ENCODE measurements at places on chromosomes 16 and 17.

DNA sequence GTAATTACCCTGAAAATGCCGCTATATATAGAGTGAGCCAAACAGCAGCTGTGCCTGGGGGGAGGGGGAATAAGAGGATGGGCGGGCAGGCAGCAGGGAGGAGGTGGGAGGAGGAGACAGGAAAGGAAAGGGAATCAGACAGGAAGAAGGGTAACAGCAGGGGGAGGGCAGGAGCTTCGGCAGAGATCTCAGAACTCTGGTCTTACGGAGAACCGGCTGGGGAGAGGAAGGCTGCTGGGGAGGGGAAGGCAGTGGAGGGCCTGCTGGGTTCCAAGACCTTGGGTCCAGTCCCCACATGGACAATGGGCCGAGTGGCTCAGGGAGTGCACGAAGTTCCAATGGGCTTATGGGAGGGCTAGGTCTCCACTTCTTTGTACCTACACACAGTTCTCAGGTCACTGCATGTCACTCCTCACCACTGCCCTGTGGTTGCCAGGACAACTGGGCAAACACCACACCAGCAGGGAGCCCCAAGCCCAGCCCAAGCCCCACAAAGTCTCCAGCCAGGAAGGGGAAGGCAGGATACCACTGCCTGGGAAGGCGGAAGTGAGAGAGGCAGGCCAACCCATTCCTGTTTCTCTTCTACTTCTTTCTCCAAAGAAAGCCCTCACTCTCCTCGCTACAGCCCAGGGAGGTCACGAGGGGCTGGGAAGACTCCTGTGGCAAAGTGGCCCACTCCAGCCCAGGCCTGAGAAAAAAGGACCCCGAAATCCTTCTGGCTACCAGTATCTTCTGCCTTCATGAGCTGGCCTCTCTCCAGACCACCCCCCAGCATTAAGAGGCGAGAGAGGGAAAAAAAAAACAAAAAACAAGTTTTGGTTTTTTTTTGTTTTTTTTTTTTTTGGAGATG lies 25.3 kb downstream of the G6PC3 start:
- DNase-seq = no peak

DNA sequence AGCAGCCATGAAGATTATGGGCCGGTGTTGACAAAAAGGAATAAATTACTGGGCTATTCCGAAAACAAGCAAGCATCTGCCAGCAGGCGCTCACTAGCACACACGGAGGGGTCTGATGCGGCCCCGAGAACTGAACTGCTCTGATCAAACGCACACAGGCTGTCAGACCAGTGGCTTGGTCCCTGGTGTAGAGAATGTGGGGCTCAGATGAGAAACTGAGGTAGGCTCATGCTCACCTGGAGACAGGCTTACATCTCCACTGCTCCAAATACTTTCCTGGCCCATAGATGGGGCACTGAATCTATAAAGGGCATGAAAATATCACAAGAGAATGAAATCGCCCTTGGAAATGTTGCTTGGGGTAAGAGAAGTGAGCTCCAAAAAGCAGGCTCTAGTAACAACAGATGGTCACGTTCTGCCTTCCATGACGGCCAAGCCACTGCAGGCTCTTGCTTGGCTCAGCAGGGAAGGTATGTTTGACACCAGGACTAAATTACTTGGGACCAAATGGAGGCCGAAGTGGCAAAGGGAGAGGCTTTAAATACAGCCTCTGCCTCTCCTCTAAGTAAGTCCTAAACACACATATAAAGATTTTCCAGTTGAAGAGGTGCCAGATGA lies 5.4 kb downstream of the ABR start:
- no peak for DNase-seq

- no peak for DNase-seq
Observed at GRCh38 chr17:30321314-30321713, 12.5 kb downstream of the TMIGD1 start.

DNA sequence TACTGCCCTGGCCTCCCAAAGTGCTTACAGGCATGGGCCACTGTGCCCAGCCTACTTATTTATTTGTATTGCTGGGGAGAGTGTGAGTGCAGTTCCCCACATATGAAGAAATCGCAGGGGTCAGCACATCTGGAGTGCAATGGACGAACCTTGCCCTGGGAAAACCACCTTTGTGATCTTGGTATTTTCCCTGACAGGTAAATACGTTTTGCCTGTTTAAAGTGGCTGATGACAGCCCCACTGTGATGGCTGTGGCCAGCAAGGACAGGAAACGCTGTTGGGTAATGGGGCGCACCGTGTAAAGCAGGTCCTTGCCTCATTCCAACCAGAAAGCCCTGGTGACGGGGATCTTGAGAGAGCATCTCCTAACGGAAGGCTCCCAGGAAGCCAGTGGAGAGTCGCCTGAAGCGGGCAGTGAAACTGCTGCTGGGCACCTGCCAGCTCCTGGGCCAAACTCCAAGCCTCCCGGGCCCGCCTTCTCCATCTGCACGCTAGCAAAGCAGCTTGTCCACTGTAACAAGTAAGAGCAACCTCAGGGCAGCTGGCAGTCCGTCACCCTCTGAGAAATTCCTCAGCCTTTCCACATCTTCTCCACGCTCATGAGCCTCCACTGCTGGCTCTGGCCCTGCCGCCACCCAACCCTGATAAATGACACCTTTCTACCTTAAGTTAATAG lies 17.5 kb downstream of the EMC8 start:
- DNase-seq = no peak

DNA sequence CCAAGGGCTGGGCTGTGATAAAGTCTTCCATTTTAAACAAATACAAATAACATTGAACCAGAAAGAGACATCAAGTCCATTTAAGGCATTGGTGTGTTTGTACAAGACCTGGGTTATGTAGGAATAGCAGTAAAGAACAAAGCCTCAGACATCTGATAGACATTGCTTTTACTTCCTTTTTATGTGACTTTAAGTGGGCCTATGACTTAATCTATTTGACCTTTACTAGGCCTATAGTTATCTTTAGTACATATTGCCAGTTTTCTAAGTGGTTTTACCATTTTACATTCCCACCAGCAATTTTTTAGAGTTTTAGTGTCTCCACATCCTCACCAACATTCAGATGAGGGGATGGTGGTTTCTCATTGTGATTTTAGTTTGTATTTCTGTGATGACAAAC lies 298.8 kb downstream of the ZFHX3 start:
- no peak for DNase-seq

- DNase-seq = no peak
Observed at GRCh38 chr17:4417129-4417667, 16.5 kb upstream of the SPNS3 start.

GRCh38 chr16:89113661-89114060 lies 20.0 kb downstream of the ACSF3 start:
- DNase-seq = no peak

DNA sequence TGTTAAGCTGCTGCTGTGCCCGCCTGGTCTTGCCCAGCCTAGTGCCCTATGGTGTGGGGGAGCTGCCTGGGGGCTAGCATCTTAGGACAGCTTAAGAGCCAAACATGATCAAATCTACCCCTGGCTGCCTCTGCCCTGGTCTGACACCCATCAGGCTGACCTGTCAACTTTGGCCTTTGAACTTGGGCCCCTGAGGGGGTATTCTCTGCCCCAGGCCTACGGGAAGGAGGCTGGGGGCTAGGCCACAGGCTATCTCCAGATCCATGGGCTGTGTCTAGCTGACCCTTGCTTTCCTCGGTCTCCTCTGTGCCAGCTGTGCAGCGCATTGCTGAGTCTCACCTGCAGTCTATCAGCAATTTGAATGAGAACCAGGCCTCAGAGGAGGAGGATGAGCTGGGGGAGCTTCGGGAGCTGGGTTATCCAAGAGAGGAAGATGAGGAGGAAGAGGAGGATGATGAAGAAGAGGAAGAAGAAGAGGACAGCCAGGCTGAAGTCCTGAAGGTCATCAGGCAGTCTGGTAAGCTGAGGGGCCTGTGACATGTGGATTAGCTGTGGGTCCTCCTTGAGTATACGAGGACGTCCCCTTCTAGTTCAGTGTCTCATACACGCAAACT lies 3.3 kb upstream of the STARD3 start:
- DNase-seq = no peak

GRCh38 chr17:80455336-80455710 lies 21.1 kb downstream of the NPTX1 start:
- peak; percentile 22 for DNase-seq

GRCh38 chr17:949623-950303 lies 29.8 kb downstream of the NXN start:
- DNase-seq = no peak

- DNase-seq = no peak
Observed at GRCh38 chr17:17728550-17729251, 47.4 kb downstream of the RAI1 start.

- no peak for DNase-seq
Observed at GRCh38 chr17:77456951-77457548, 316.3 kb downstream of the SEC14L1 start.

GRCh38 chr16:35131429-35131828 lies 1672.0 kb downstream of the TP53TG3F start:
- no peak for DNase-seq

GRCh38 chr17:74924250-74924948 lies at the start of gene OTOP2:
OTOP2 (plus strand) TSS chr17:74924273; CDS start chr17:74924633, 360 bp downstream.
- no peak for DNase-seq

DNA sequence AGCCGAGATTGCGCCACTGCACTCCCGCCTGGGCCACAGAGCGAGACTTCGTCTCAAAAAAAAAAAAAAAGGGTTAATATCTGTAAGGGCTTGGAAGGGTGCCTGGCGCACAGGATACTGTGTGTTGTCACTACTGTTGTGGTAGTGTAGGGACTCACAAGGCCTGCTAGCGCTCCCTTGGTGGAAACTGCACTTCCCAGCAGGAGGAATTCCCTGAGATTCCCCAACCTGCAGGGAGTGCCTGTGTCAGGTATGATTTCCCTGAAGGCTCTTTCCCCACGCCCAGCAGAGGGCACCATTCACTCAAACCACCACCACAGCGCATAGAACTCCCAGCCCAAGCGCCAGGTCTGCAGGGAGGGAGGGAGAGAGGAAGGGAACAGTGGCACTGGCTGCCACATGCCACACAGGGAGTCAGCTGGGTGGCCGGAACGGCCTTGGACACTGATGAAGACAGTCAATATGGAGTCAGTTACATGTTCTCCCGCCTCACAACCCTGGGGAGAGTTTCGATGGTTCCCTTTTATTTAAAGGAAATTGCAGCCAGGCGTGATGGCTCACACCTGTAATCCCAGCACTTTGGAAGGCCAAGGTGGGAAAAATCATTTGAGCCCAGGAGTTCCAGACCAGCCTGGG lies 32.7 kb upstream of the CDH1 start:
- DNase-seq = peak; percentile 45

- peak; percentile 21 for DNase-seq
Observed at GRCh38 chr16:15509593-15510535, 75.5 kb downstream of the BMERB1 start.

- DNase-seq = no peak
Observed at GRCh38 chr16:89179148-89179484, 7.6 kb downstream of the CDH15 start.

DNA sequence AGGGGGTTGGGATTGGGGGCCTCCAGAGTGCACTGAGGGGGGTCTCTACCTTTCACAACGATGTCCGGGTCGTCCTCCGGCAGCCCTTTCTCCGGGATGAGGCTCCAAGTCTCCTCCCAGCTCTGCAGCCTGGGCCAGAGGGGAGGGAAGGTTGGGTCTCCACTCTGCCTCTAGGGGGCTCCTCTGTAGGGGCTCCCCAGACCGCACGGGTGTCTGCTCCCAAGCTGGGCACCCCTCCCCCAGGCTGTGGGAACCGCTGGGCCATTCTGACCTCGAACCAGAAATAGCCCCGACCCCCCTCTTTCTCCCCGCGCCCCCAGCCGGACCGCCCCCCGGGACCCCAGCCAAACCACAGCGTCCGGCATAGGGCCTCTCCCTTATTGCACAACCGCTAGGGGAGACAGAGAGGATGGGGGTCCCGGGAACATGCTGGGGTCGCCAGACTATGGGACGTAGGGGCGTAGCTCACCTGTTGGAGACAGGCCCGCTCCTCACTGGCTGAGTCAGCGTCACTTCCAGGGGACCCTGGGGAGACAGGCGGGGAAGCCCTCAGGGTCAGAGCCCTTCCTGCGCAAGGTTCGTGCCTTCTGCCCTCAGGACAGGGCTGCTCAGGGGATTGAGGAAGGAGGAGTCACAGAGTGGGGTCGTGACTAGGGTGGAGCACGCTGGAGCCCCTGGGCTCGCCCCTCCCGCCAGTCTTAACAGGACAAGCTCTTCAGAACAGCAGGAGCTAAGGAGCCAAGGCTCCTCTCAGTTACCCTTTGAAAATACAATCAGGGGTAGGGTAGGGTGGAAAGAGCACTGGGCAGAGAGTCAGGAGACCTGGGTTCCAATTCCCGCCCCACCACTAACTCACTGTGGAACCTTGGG lies 2.7 kb downstream of the PLEKHH3 start:
- no peak for DNase-seq

GRCh38 chr17:7218758-7219157 lies 878 bp downstream of the DLG4 start:
- no peak for DNase-seq

DNA sequence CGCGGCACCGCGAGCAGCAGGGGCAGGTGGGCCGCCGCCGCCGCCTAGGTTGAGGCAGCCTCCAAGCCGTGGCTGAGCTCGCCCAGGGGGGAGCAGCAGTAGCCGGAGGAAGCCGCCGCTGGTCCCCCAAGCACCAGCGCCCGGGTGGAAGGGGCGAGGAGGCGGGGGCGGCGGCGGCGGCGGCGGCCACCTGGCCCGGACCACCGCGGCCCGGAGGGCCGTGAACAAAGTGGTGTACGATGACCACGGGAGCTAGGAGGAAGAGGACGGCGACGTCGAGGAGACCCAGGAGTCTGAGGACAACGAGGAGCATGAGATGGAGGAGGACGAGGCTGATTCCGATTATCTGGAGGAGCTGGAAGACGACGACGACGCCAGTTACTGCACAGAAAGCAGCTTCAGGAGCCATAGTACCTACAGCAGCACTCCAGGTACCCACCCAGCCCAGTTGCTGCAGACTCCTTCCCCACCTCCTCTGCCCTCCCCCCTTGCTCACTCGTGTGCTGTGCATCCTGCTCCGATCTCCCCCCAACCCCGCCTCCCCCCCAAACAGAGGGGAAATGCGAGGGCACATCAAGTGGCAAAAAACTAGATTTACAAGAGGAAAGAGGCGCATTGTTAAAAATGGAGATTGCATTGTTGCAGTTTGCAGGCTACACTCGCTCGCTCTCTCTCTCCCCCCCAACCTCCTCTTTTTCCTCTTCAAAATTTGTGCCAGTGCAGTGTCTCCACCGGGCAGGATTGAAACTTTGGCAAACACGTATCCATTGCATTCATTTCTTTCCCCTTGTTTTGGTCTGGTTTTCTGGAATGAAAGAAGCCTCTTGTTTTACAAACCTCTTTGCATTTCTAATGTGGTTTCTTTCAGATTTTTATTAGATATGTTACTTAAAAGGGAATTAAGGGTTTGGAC lies 41.8 kb upstream of the AMZ2 start:
- DNase-seq = no peak

- DNase-seq = no peak
Observed at GRCh38 chr16:81654346-81654745, 124.7 kb upstream of the PLCG2 start.

- no peak for DNase-seq
Observed at GRCh38 chr16:28898942-28899341, 20.7 kb downstream of the ATP2A1 start.

GRCh38 chr17:27733773-27734172 lies 66.6 kb downstream of the NOS2 start:
- DNase-seq = no peak

GRCh38 chr16:931626-932500 lies 38.9 kb downstream of the LMF1 start:
- DNase-seq = no peak

- DNase-seq = no peak
Observed at GRCh38 chr16:89375021-89375420, 115.3 kb downstream of the ANKRD11 start.
